ENCODE measurements at places on chromosomes 7 and 10.

GRCh38 chr10:81303656-81304055, 571.3 kb upstream of the NRG3 start:
- DNase-seq = no peak

- DNase-seq = peak; percentile 33
Measured at GRCh38 chr10:87092861-87093631, 1.6 kb downstream of the GLUD1 start.

GRCh38 chr7:96202102-96202501, 119.8 kb downstream of the SLC25A13 start:
- DNase-seq = no peak

DNA sequence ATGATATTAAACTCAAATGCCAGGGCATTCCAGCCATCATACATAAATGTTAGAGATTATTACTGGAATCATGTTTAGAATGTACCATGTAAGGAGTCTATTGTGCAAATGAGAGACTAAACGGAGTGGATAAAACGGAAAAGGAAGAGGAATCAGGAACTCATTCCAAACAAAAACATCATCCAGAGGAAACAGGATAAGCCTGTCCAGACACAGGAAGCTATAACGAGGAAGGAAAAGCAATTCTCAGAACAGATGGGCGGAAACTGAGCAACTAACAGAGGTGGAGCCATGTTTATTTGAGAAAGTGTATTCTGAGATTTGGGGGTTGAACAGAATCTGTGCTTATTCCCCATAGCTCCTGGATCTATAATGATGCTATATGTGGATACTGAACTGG, 52.3 kb upstream of the TRIM24 start:
- no peak for DNase-seq

GRCh38 chr10:29862923-29863614, 196.3 kb downstream of the JCAD start:
- no peak for DNase-seq

DNA sequence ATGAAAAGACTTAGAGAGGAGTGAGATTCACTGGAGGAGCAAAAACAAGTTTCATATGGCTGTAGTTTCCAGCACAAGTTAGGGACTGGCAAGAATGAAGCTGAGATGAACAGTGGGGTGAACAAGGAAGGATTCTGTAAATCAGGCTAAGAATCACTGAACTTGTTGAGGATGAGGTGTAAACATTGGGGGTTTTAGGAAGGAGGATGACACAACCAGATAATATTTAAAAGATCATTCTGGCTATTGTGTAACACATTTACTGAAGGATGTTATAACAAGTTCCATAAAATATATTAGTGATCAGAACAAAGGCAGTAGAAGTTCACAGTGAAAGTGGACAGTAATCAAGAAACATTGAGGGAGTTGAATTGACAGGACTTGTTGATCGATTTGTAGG, 68.9 kb downstream of the CD36 start:
- DNase-seq = no peak

DNA sequence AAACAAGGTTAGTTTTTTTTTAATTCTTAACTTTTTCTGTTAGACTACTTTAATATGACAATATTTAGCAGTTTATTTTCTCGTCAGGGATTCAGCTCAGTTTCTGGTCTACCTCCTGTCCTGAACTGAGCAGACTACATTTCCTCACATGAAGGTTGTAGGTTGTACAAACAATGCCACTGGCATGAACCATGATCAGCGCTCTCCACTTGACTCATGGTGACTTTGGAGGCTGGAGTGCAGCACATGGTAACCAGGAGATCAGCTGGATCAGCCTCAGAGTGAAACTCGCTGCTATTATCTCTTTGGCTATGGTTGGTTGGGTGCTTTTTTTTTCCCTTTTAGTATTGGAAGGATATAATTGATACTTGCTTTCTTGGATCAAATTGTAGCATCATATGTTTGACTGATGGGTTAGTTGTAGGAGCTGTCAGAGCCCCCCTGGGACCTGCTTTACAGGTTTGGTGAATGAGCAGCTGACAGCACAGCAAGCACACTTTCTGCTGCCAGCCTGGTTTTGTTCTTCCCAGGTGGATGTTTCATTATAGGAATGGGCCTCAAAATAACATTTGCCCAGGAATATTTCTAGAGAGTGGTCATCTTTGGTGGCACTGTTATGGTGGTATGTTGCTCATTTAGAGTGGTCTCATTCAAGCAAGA, 556.4 kb downstream of the AUTS2 start:
- DNase-seq = no peak

DNA sequence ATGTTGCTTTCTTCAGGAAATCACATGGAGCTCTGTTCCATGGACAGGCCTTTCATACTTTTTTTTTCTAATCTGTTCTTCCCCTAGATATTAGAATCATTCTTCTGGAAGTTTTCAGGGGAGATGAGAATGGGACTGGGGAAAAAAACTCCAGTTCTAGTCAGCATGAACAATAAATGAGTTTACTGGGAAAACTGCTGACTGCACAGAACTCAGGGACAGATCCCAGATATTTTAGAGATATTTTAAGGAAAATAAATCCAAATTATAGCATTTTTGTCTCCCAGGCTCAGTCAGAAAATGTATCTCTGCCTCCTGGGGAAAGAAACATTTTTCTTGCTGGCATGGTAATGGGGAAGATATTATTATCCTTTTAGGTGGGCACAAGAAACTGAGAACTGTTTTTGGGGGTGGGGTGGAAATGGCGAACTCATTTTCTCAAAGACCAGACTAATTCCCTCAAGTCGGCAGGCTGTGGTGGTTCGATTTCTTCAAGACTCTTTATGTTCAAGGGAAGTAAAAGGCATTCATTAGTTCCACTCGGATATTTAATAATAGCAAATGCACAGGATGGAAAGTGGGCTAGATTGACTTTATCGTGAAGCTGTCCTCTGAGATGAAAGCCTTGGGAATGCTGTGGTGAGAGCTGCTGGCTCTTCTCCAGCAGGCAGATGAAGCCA, 157.5 kb downstream of the ADRA2A start:
- DNase-seq = no peak

- peak; percentile 67 for DNase-seq
Measured at GRCh38 chr7:2717293-2718261, 29.6 kb downstream of the AMZ1 start.

GRCh38 chr7:133186060-133186459, 66.8 kb upstream of the EXOC4 start:
- DNase-seq = no peak

GRCh38 chr7:95951531-95951930, 179.2 kb downstream of the DYNC1I1 start:
- DNase-seq = no peak

GRCh38 chr10:8794860-8795259, 740.4 kb downstream of the GATA3 start:
- no peak for DNase-seq

- DNase-seq = peak; percentile 41
Measured at GRCh38 chr10:124153023-124153826, 59.8 kb upstream of the CHST15 start.

DNA sequence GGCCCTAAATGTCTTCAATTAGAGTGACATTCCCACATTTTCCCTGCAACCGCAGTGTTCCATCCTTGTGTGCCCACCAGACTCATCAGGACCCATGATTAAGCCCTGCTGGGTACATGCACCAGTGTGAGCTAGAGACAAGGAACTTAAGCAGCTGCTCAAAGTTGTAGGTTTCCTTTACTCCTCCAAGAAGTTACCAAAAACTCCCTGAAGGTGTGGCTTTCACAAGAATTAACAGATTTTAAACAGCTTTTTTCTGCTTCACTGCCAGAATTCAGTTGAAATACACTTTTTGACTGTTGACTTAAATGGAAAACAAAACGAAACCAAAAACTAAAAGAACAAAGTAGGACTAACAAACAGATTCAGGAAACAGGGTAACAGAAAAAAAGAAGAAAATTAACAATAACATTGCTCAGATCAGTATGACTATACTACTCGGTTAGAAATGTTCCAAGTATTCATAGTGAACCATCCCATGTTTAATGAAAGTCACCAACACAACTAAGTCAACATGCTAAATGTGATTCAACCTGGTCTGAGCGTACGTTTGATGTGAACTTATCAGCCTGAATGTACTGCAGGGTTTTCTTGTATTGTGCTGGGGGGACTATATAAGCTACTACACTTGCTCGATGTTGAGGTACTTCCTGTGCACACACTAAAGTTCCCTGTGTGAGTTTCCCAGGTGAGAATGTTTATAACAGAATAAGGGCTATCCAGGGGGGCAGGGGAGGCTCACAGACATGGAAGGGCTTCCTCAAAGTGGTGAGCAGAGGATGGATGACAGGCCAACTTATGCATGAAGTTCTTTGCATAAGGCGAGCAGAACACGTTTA, 22.2 kb downstream of the SLC37A3 start:
- no peak for DNase-seq

GRCh38 chr10:61153771-61154170, 209.8 kb upstream of the RHOBTB1 start:
- no peak for DNase-seq

- DNase-seq = no peak
Measured at GRCh38 chr7:9241826-9242225, 808.4 kb downstream of the NXPH1 start.

DNA sequence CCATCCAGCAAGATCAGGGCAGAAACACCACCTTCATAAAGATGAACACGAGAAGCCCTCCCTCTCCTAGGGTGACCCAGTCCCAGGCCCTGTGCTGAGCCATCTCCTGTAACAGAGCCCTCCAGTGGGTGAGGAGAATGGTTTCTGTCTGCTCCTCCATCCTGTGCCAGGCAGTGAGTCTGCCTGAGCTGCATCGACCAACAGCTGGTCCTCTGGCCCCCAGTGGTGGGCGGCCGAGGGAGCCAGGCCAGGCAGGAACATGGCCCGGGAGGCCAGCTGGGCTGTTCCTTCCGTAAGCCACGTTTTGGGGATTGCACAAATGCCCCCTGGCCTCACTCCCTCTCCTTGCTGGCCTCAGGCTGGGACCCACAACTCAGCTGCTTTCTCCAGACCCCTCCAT, 73.5 kb downstream of the GRB10 start:
- DNase-seq = no peak

- no peak for DNase-seq
Measured at GRCh38 chr10:113443141-113443925, 109.5 kb upstream of the HABP2 start.

DNA sequence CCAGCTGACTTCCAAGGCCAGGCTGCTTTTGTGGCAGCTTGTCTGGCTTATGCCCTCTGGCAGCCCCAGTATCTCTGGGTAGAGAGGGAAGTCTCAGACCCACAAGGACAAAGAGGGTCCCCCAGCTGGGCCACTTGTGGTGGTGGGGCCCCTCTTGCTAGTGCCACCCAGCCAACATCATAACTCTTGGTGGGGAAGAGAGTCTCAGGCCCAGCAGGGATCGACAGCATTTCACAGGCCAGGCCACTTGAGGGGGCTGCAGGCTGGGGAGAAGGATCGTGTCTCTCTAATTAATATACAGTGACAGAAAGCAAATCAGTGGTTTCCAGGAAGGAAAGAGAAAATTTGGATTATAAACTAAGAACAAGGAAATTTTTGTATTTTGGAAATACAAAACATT, 76.0 kb downstream of the TYW1B start:
- no peak for DNase-seq

GRCh38 chr10:35191523-35191922, 64.9 kb downstream of the CREM start:
- DNase-seq = peak; percentile 16

DNA sequence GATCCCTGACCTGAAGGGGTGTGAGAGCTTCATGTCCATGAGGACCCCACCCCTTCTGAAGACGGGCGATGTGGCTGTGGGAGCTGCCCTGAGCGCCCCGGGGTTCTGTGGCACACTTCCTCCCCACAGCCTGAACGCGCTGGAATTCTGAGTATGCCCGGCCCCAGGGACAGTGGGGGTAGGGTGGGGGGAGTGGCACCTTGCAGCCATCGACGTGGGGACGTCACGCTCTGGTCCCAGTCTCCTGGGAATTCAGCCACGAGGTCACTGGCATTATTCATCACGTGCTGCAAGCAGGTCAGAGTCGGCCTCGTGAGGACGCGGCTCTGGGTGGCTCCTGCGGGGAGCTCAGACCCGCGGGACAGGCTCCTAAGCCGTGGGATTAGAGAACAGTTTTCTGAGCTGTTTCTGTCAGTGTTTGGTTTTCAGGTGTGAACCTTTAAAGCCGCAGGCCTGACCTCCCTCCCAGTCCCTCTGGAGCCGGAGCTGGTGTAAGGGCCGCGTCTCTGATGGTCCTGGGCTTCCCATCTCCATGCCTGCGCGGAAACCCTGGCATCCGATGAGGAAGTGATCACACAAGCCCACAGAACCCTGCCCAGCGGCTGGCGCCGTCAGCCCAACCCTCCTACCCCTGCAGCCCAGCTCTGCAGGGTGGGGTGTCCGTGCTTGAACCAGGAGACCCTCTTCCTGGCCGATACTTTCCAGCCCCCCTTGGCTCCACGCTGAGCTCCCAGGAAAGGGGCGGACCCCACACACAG, 16.1 kb downstream of the GPR146 start:
- DNase-seq = no peak

Data from hepatic stellate cell (primary cell).